ENCODE measurements at places on chromosomes 1 and 21.

DNA sequence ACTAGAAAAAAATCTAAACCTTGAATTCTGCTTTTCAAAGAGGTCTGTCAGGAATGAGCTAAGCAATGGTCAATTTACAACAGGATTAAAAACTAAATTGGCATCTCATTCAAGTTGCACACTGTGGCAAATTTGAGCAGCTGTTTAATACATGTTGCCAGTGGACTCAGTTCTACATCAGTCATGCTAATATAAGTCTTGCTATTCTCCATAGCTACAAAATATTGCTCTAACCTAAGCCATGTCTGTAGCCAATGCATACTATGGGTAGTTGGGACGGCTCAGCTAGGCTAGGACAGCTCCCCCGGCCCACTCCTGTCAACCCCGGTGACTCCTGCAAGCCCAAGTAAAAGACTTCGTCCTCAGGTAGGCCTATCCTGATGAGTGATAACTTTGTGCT is 10.9 kb upstream of the VAV3 start:
- no peak for DNase-seq

GRCh38 chr1:205936846-205937586 is 6.2 kb downstream of the SLC26A9 start:
- DNase-seq = no peak

GRCh38 chr1:8706291-8706690 is 111.1 kb downstream of the RERE start:
- no peak for DNase-seq

GRCh38 chr1:226121587-226122400 is 59.3 kb downstream of the H3-3A start:
- peak; percentile 85 for DNase-seq

- DNase-seq = peak; percentile 12
Measured at GRCh38 chr1:215992620-215993019, 425.5 kb downstream of the KCTD3 start.

DNA sequence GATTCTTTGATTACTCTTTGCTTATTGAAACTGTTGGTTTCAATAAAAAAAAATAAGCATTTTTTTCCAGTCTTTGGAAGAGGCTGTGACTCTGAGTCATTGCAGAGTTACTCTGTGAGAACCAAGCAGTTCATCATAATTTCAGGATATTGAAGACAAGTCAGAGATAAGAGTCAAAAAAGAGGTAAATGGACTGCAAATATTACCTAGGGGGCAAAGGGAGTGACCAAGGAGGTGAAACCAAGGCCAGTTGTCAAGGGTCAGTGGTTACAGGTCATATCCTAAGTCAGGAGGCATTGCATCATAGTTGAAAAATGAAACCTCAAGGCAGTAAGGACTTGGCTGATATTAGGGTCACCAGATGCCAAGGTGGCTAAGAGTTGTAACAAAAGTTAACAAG is 597.1 kb upstream of the USP24 start:
- no peak for DNase-seq

DNA sequence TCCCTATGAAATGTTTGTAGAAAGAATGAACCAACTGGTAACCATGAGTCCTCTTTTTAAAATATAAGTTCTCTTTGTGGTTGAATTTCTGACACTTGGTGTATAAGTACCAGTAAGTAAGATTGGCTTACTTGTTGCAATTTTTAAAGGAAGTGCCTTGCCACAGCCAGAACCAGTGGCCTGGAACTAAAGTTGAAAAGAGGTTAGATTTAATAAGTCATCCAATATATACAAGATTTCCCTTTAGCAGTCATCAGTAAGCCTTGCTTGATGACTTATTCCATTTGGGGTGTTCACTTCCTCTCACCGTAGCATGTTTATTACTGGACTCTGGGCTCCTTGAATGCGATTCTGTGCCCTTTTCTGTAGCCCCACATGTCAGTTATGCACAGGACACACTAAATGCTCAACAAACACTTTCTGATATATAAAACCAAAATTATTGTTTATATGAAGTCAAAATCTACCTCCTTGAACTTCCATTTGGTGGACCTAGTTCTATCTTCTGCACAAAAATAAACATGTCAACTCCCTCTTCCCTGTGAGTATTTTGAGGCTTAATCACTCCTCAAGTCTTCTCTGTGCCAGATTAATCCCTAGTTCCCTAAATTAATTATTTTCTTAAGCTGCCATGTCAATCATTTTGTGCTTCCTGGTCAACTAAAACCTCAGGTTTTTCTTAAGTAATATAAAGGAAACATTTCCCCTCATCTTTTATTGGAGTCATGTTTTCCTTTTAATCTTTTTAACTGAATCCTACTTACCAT is 218.1 kb downstream of the ST6GALNAC3 start:
- DNase-seq = no peak
